CD4-positive, alpha-beta T cell (primary cell): ENCODE measurements at places on chromosomes 12 and 14. TPM values are rescaled to one million over a fixed set of nuclear protein-coding genes. Genes with fewer than 3 reads are reported as not detected.

DNA sequence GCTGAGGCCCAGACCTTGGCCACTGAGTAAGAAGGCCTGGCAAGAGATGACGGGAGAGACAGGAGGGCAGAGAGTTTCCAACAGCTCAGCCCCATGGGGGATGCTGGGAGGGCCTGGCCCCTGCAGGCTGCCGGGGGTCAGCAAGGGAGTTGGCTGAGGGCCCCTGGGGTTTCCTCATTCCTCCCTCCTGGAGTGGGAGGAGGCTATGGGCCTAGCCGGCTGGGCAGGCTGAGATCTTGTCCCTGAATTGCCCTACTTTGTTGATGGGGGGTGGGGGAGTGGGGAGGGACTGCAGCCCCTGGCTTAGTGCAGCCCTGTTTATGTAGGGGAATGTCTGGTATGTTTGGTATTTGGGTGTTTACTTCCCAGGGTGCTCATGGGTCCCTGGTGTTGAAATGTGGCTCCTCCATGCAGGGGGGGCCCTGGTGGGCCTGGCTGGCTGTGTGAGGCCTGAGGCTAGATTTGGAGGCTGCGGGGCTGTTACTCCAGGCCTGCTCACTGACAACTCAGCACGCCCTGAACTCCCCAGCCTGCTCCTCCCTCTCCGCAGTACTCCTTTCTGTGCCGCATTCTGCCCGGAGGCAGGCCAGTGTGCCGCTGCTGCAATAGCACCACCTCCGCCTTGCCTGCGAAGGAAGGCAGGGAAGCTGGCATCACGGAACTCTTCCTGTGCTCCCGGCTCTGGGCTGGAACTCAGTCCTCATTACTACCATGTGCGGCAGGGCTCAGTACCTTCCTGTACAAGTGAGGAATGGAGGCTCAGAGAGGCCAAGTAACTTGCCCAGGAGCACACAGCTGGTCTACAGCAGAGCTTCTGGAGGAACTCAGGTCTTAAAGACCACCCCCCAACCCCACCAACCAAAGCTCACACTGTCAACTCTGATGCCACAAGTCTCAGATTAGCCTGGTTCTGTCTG lies 25.3 kb downstream of the JDP2 start:
- no peak for DNase-seq

Gene BDKRB2
- not detected for total RNA-seq

Gene KCNK13
- total RNA-seq: not detected

Gene SLCO1B1
- not detected for total RNA-seq

Gene ARHGAP9
- total RNA-seq: 354 TPM

GRCh38 chr12:76303365-76303764 lies 44.9 kb downstream of the BBS10 start:
- no peak for DNase-seq

Gene IL23A
- 27.5 TPM for total RNA-seq

DNA sequence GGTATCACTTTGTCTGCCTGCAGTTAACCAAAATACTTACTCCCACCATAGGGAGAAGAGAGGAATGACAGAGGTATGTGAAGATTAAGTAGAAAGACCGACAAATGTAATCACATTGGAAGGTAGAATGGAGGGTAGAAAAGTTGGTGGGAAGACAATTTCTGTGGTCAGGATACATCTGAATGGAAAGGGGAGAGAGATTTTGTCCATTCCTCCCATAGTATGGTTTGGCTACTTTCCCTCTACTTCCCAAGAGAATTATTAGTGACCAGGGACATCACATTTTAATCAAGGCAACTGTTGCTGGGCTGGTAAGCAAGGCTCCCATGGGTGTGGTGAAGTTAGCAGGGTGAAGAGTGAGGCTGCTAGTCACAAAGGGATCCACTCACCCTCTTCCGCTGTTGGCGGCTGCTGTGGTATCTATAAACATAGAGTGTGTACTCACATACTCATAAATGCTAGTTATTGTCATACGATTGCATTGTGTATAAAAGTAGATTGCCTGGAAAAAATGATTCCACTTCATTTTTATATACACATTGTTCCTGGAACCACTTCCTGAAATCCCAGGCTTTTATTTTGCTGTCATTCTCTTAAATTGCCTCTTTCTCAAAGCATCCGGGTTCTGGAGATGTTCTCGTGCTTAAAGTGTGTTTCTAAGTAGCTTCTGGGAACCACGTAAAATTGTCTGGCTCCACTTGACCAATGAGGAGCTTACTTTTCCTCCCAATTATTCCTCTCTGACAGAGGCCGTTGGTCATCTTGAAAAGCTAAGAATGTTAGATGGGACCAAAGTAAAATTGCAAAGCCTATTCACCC lies 413.1 kb downstream of the ZFP36L1 start:
- DNase-seq: no peak
